ENCODE measurements at places on chromosomes 16 and 17. TPM values are rescaled to one million over a fixed set of nuclear protein-coding genes. Genes with fewer than 3 reads are reported as not detected.

OTOP2 gene
- not detected for total RNA-seq

TERB1 gene
- total RNA-seq, result 0.64 TPM

FAM234A gene
- 44.1 TPM for total RNA-seq

NLRC3 gene
- total RNA-seq, result 0.64 TPM

GCGR gene
- total RNA-seq, result not detected

FZD2 gene
- 1.9 TPM for total RNA-seq

SCGB1C2 gene
- total RNA-seq, result not detected

KRTAP17-1 gene
- not detected for total RNA-seq

GP1BA gene
- total RNA-seq, result not detected

CETP gene
- total RNA-seq, result 0.66 TPM

SULT1A2 gene
- 0.73 TPM for total RNA-seq

JPH3 gene
- total RNA-seq, result not detected

UBFD1 gene
- 65.2 TPM for total RNA-seq

CLCN7 gene
- total RNA-seq, result 71.4 TPM

DHRS7C gene
- total RNA-seq, result not detected

CLEC18A gene
- 0.80 TPM for total RNA-seq

CTRB1 gene
- total RNA-seq, result not detected

BLTP2 gene
- 107 TPM for total RNA-seq

PLD6 gene
- total RNA-seq, result 2.9 TPM

CD300E gene
- 0.29 TPM for total RNA-seq

IL17C gene
- total RNA-seq, result not detected

ACACA gene
- 36.1 TPM for total RNA-seq

CDH15 gene
- total RNA-seq, result not detected

Measured in breast epithelium (tissue), 4 donors.